ENCODE measurements at places on chromosomes 6 and 20. TPM values are rescaled to one million over a fixed set of nuclear protein-coding genes. Genes with fewer than 3 reads are reported as not detected.
A peak's percentile ranks its signal among the peaks of the same experiment; 100 is the strongest.

The MOXD1 gene
- 13.2 TPM for total RNA-seq

The NINL gene
- total RNA-seq = 9.1 TPM

GRCh38 chr6:18269253-18269652, 4.9 kb upstream of the DEK start:
- no peak overlapping the region for H3K27ac ChIP-seq
- H3K27me3 ChIP-seq = no peaks in the 10 kb centered on the region
- H3K4me3 ChIP-seq = no peak overlapping the region
- peaks cover 13% of the 10 kb centered on the region for H3K36me3 ChIP-seq
- H3K4me1 ChIP-seq = peaks cover 7% of the 10 kb centered on the region
- no peak for DNase-seq

The SMPD2 gene
- total RNA-seq = 17.3 TPM

DNA sequence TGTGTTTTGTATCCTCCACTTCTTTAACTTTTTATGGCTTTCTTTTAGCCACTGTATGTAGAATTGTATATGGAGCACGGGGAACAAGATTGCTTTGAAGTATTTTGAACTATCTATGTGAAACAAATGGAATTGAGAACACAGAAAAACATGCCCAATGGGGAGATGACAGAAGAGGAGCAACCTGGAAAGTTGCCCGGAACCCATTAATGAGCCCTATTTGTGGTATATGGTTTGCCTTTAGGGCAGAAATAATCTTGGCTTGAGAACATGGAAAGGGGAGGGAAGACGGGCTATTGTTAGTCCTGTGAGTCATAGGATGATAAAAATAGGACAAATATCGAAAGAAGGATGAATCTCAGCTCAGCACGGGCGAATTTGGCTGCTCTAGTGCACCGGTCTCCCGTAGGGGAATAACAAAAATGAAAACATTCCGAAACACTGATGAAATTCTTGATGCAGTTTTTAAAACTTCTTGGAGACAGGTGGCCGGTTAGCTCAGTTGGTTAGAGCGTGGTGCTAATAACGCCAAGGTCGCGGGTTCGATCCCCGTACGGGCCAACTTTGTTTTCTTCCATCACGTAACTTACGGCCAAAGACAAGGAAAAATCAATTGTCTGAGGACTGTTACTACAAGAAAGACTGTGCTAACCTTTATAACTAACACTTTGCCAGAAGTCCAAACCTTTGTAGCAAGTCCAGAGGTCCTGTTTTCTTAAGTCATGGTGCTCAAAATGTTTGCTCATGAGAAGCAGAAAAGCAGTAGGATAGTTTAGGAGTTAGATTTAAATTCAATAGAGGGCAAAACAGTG, 15.7 kb downstream of the HMGN4 start:
- peaks cover 33% of the 10 kb centered on the region for H3K4me1 ChIP-seq
- H3K27me3 ChIP-seq = no peaks in the 10 kb centered on the region
- DNase-seq = peak; percentile 89
- no peak overlapping the region for H3K27ac ChIP-seq

- no peak for DNase-seq
- H3K36me3 ChIP-seq = peaks cover 11% of the 10 kb centered on the region
- H3K4me3 ChIP-seq = no peak overlapping the region
- H3K27me3 ChIP-seq = no peaks in the 10 kb centered on the region
- no peak overlapping the region for H3K27ac ChIP-seq
Observed at GRCh38 chr20:46400828-46401477, 5.5 kb downstream of the ELMO2 start.

- H3K27me3 ChIP-seq = no peaks in the 10 kb centered on the region
- peaks cover 96% of the 10 kb centered on the region for H3K36me3 ChIP-seq
- H3K4me1 ChIP-seq = no peaks in the 10 kb centered on the region
Observed at GRCh38 chr6:31784098-31784925, 7.2 kb upstream of the VWA7 start.

- no peak overlapping the region for H3K4me3 ChIP-seq
- no peak overlapping the region for H3K27ac ChIP-seq
- peak; percentile 30 for DNase-seq
- peaks cover 21% of the 10 kb centered on the region for H3K36me3 ChIP-seq
- peaks cover 38% of the 10 kb centered on the region for H3K4me1 ChIP-seq
- no peaks in the 10 kb centered on the region for H3K27me3 ChIP-seq
Observed at GRCh38 chr20:45861221-45862075, 4.0 kb downstream of the ZSWIM3 start.

DNA sequence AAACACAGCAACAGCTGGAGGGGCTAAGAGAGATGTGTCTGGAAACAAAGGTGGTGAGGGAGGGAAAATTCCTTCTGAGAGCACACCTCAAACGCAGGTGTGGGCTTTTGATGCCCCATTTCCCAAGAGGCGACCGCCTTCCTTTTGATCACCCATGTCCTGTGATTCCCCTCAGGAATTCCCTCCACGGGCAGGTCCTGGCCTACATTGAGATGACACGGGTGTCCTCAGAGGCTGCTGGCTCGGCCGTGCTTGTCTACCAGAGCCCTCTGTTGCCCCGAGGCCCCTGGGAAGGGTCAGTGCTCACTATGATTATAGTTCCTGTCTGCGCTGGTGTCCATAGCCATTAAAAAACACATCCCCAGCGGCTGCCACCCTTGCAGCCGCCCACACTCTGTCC, 242.6 kb downstream of the TFAP2C start:
- H3K4me3 ChIP-seq = no peak overlapping the region
- DNase-seq = no peak
- no peaks in the 10 kb centered on the region for H3K36me3 ChIP-seq
- H3K27ac ChIP-seq = no peak overlapping the region
- peaks cover 85% of the 10 kb centered on the region for H3K27me3 ChIP-seq

DNA sequence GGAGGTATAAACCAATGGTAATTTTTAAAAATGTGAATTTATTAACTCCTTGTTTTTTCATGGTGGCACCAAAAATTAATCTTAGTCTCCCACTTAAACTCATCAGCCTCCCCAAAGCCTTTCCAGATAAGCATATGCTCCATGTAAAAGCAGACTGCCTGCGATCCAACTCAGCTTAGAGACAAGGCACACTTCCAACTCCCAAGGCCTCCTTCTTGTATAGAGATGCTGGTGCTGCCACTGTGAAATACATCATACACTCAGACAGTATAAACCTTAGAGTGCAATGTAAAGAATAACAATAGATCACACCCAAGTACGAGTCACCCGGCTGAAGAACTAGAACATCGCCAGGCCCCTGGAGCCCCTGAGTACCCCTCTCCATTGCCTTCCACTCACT, 2.0 kb downstream of the ANKRD6 start:
- H3K4me1 ChIP-seq = peaks cover 17% of the 10 kb centered on the region
- peaks cover 9% of the 10 kb centered on the region for H3K36me3 ChIP-seq
- no peaks in the 10 kb centered on the region for H3K27me3 ChIP-seq
- no peak for DNase-seq
- H3K4me3 ChIP-seq = no peak overlapping the region
- no peak overlapping the region for H3K27ac ChIP-seq

GRCh38 chr20:40493071-40493470, 196.0 kb downstream of the MAFB start:
- H3K4me3 ChIP-seq = no peak overlapping the region
- peak; percentile 28 for DNase-seq
- peaks cover 5% of the 10 kb centered on the region for H3K4me1 ChIP-seq
- H3K27ac ChIP-seq = no peak overlapping the region

The REM1 gene
- total RNA-seq = not detected

DNA sequence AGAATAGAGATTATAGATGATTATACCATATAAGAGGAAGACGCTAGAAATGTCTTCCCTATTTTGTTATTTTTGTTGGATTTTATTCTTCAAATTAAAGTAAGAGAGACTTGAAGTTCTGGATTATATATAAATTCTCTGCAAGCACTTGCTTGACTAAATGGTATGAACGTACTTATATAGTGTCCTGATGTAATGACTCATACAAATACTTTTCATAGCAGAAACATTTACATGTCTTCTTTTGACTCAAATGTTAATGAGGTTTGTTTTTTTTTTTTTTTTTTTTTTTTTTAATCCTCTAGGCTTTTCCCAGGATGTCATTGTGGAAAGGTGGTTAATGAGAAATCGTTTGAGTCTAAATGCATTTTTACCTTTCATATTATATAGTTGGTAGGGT, 55.0 kb downstream of the PDE7B start:
- H3K36me3 ChIP-seq = no peaks in the 10 kb centered on the region
- no peaks in the 10 kb centered on the region for H3K27me3 ChIP-seq
- no peak for DNase-seq
- H3K27ac ChIP-seq = no peak overlapping the region

DNA sequence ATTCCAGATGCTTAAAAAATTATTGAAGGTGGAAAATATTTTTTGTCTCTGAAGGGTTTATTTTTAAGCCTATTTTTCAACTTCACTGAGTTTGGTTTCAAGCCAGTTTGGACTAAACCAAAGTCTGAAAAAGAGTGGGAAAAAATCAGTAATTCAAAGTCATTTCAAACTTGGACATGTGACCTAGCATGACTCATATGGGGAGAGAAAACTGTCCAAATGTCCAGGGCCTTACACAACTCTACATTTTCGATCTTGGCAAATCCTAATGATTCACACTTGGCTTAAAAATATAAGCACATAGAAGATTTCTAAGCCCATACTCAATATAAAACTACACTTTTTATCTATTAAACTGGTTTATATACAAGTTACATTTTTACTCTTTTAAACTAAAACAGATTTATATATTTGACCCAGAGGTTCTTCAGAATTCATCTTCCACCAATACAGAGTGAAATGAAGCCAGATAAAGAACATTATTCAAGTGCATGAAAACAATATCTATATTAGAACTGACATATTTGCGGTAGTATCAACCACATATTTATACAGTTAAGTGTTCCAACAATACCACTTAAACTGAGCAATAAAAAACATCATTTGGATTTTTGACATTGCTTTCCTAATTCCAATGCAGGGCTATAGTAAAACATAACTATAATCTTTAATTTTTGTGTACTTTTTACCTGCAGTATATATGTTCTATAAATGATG, 110.3 kb upstream of the TCF21 start:
- no peak for DNase-seq
- no peak overlapping the region for H3K27ac ChIP-seq
- no peaks in the 10 kb centered on the region for H3K27me3 ChIP-seq
- H3K36me3 ChIP-seq = no peaks in the 10 kb centered on the region
- H3K4me1 ChIP-seq = no peaks in the 10 kb centered on the region
- no peak overlapping the region for H3K4me3 ChIP-seq

The OSTM1 gene
- total RNA-seq = 19.4 TPM

The BANF2 gene
- not detected for total RNA-seq

DNA sequence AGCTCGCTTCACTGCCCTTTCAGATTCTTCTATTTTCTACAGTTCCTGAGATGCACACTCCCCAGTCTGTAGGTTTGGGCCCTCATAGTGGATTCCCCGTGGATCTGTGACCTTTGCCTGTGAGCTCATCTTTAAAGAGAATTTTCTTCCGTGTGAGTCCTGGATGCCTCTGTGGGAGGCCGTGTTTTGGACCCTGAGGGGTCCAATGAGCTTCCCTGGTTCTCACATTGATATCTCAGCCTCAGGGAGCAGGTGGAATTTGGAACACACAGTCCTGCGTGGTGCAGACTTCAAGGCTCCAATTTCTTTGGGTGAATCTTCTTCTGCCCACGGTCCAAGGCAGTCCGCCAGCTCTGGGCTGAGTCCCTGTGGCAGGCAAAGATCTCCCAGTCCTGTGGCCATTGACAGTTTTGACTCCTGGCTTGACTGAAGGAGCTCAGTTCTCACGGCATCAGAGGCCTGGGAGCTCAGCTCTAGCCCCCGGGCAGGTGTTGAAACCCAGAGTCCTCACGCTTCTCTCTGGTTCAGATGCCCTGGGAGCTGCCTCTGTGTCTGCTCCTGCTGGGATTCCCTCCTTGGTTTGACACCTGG, 61.0 kb downstream of the PSMG4 start:
- H3K4me3 ChIP-seq = no peak overlapping the region
- no peak overlapping the region for H3K27ac ChIP-seq
- peaks cover 12% of the 10 kb centered on the region for H3K4me1 ChIP-seq
- DNase-seq = no peak
- no peaks in the 10 kb centered on the region for H3K36me3 ChIP-seq
- H3K27me3 ChIP-seq = peaks cover 28% of the 10 kb centered on the region

- peak overlapping the region; percentile 33 for H3K27ac ChIP-seq
- no peak for DNase-seq
- H3K27me3 ChIP-seq = no peaks in the 10 kb centered on the region
- H3K4me1 ChIP-seq = no peaks in the 10 kb centered on the region
- H3K4me3 ChIP-seq = no peak overlapping the region
Observed at GRCh38 chr6:116714761-116715160, 33.8 kb downstream of the KPNA5 start.

The OPRL1 gene
- total RNA-seq = 0.33 TPM

- H3K36me3 ChIP-seq = no peaks in the 10 kb centered on the region
- H3K4me3 ChIP-seq = no peak overlapping the region
- H3K27ac ChIP-seq = no peak overlapping the region
- H3K27me3 ChIP-seq = peaks cover 62% of the 10 kb centered on the region
- DNase-seq = no peak
Observed at GRCh38 chr6:44733126-44733525, 345.6 kb downstream of the CDC5L start.

The SRSF12 gene
- total RNA-seq = 1.7 TPM

The FAM217A gene
- not detected for total RNA-seq

The ZMYND8 gene
- total RNA-seq = 53.1 TPM

The MOCS1 gene
- total RNA-seq = 2.5 TPM

The DOK5 gene
- total RNA-seq = 0.17 TPM

DNA sequence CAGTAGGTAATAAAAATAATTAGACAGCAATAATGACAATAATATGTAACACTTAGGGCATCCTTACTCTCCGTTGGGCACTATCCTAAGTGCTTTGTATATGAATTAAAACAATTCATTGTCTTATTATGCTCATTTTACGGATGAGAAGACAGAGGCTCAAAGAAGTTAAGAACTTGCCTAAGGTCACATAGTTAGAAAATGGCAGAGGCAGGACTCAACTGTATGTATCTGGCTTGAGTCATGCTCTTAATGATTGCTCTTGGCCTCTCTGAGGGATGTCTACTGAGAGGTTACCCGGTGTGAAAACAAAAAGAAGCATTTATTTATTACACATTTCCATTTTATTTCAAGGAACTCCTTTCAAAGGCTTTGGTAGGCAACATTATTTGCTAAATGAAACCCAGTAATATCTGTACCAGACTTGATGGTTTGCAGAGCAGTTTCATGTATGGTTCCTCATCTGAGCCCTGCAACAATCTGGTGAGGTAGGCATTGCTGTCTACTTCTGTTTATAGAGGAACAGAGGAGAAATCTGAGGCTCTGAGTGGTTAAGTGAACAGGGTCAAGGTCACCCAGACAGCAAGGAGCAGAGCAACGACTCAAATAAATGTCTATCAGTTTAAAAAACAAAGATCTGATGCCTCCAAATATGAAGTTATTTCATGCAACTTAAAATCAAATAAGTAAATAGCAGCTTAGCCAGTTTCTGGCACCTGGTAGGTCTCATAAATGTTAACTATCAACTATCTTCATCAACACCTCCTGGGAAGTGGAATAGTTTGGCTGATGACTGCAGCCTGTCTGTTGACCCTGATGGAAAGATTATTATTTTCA, 4.2 kb upstream of the PARD6B start:
- H3K36me3 ChIP-seq = peaks cover 48% of the 10 kb centered on the region
- H3K4me1 ChIP-seq = peaks cover 42% of the 10 kb centered on the region
- peak overlapping the region; percentile 61 for H3K4me3 ChIP-seq
- no peaks in the 10 kb centered on the region for H3K27me3 ChIP-seq
- peak overlapping the region; percentile 99 for H3K27ac ChIP-seq

GRCh38 chr6:26006086-26006939, 43.7 kb downstream of the TRIM38 start:
- no peak for DNase-seq
- no peaks in the 10 kb centered on the region for H3K36me3 ChIP-seq
- H3K4me3 ChIP-seq = no peak overlapping the region
- H3K4me1 ChIP-seq = no peaks in the 10 kb centered on the region

All from Calu3 (cell line).